ENCODE measurements at places on chromosomes 4 and X.

DNA sequence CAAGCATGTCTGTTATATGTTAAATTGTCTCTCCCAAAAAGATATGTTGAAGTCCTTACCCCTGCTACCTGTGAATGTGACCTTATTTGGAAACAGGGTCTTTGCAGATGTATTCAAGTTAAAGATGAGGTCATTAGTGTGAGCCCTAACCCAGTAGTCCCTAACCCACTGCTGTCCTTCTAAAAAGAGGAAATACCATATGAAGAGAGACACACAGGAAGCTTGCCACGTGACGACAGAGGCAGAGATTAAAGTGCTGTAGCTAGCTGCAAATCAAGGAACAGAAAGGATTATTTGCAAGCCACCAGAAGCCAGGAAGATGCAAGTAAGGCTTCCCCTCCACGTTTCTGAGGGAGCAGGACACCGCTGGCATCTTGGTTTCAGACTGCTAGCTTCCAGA lies 150.1 kb downstream of the HNRNPD start:
- no peak for DNase-seq

GRCh38 chr4:42612898-42613297 lies 44.0 kb downstream of the ATP8A1 start:
- no peak for DNase-seq

DNA sequence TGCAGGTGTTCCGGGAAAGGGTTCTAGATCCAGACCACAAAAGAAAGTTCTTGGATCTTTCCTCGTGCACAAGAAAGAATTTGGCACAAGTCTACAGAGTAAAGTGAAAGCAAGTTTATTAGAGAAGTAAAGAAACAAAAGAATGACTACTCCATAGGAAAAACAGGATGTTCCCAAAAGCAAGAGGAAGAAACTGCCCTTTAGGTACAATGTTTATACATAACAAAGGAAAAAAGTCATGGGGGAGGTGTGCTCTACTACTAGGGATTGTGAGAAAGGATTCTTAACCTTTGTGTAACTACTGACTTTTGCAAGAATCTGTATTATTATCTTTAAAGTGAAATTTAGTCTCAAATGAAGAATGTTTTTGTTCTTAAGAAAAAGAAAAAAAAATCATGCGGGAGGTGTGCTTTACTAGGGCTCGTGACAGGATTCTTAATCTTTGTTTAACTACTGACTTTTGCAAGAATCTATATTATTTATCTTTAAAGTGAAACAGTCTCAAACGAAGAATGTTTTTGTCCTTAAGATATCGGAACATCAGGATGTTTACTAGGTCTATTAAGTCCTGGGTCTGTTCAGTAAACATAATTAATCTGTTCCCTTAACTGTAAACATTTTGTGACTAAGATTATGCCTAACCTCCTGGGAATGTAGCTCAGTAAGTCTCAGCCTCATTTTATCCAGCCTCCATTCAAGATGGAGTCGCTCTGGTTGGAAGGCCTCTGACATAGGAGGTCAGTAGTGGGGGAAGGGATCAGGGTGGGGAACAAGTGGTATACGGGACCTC lies 110.4 kb upstream of the BEND4 start:
- DNase-seq, result no peak

GRCh38 chr4:126992910-126993309 lies 639.8 kb upstream of the INTU start:
- DNase-seq, result no peak

- no peak for DNase-seq
These were observed 38.4 kb downstream of the FAT4 start for GRCh38 chr4:125353131-125353530.

- no peak for DNase-seq
These were observed 132.4 kb downstream of the ATOH1 start for GRCh38 chr4:93960916-93961315.

DNA sequence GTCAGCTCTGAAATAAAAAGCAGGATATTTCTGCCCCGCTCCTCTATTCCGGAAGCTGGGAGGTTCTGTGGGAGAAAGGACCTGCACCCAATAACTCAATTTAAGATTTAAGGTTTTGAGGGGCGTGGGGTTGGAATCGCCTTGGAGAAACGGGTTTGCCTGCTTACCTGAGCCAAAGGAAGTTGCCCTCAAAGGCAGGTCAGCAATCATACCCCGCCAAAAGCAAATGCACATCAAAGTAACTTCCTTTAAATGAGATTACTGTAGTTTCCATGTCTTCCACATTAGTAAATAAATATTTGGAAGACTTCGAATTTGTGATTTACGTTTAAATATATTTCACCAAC lies 978 bp upstream of the HS3ST1 start:
- DNase-seq, result no peak

DNA sequence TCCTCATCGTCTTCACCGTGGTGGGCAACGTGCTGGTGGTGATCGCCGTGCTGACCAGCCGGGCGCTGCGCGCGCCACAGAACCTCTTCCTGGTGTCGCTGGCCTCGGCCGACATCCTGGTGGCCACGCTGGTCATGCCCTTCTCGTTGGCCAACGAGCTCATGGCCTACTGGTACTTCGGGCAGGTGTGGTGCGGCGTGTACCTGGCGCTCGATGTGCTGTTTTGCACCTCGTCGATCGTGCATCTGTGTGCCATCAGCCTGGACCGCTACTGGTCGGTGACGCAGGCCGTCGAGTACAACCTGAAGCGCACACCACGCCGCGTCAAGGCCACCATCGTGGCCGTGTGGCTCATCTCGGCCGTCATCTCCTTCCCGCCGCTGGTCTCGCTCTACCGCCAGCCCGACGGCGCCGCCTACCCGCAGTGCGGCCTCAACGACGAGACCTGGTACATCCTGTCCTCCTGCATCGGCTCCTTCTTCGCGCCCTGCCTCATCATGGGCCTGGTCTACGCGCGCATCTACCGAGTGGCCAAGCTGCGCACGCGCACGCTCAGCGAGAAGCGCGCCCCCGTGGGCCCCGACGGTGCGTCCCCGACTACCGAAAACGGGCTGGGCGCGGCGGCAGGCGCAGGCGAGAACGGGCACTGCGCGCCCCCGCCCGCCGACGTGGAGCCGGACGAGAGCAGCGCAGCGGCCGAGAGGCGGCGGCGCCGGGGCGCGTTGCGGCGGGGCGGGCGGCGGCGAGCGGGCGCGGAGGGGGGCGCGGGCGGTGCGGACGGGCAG lies 792 bp downstream of the ADRA2C start:
- DNase-seq, result no peak

DNA sequence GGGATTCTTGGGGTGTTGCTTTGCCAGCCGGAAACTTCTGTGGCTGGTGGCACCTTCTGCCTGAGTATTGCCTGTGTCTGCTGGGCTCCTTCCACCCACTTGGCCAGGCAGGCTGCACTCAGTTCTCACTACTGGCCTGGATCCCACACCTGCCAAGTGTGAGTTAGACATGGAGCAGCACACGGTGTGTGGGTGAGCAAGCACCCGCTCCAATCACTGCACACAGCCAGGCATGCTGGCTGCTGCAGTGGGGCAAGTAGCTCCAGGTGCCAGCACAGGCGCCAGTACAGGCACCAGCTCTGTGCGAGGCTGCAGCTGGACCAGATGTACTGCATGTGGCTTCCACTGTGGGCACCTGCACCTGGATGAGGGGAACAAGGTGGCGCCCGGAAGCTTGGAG lies 23.9 kb downstream of the DCUN1D4 start:
- DNase-seq, result no peak

DNA sequence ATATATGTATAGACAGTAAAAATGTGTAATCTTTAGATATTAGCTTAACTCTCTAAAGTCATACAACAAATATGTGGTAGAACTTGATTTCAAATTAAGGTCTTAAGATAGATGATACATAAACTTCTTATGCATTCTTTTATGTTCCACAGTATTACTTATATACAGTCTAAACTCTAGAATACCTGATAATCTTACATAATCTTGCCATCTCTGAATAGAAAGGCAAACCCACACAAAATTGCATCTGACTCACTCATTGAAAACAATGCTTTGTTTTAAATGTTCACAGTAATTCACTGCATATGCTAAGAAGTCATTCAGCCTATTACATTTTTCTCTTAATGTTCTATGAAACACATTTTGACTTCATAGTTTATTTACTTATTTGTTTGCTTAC lies 10.1 kb downstream of the SULT1B1 start:
- no peak for DNase-seq

DNA sequence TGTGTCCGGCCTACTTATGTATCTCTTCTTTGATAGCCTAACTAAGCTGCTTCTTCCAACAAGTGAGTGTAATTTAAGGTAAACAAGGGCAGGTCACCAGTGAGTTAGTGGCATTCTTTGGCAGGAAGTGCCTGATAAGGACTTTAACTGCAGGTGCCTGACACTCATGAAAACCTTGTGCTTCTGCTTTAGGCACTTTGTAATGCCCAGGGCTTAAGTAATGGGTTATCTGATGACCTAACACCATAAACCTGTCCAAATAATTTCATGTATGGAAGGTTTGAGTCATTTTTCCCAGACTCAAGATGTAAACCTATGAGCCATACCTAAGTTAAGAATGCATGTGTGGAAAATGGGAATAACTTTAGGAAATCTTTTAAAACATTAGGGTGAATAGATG lies 43.0 kb downstream of the BCOR start:
- no peak for DNase-seq

DNA sequence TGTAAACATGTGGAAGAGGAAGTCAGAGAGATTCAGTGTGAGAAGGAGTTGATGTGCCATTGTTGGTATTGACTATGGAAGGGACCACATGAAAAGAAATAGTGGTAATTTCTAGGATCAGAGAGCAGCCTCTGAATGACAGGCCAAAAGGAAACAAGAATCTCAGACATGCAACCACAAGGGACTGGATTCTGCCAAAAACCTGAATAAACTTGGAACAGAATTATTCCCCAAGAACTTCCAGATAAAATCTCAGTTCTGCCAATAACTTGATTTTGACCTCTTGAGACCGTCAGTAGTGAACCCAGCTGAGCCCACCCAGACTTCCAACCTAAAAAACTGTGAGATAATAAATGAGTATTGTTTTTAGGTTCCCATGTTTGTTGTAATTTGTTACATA lies 653.6 kb upstream of the NR3C2 start:
- no peak for DNase-seq

- DNase-seq, result no peak
These were observed 44.4 kb downstream of the RBM47 start for GRCh38 chr4:40585201-40585799.

DNA sequence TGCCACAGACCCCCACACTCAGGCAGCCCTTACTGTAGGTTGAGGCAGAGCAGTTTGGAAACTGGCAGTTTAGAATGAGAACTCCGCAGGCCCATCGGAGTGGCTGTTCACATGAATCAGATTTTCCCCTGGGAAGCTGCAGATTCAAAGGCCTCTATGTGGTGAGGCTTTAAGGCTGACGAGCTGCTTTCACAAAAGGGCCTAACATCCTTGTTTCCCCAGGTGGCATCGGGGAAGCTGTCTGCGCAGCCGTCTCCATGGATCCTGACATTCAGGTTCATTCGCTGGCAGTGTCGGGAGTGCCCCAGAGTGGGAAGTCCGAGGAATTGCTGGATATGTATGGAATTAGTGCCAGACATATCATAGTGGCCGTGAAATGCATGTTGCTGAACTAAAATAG lies 33.7 kb downstream of the TKTL1 start:
- DNase-seq, result no peak

- no peak for DNase-seq
These were observed 407.1 kb downstream of the HNRNPD start for GRCh38 chr4:81966676-81967075.

GRCh38 chr4:103478210-103478609 lies 241.6 kb downstream of the TACR3 start:
- DNase-seq, result no peak

GRCh38 chr4:102492531-102493241 lies 8.5 kb upstream of the NFKB1 start:
- no peak for DNase-seq

DNA sequence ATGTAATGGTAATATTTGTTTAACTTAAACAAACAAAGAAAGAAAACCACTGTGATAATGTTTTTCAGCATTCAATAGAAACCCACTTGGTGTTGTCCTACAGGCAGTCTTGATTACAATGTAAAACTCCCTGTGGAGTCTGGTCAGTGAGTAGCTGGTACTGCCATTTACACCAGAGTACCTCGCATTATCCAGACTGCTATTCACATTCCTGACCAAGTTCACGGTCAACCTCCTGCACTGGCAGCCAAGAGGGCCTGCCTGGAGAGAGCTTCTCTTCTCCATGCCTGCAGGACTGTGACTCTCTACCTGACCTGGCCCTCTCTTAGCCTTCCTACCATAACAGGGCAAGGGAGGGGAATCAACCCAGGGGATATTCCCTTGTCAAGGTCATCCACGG lies 2.9 kb upstream of the LONRF3 start:
- no peak for DNase-seq

DNA sequence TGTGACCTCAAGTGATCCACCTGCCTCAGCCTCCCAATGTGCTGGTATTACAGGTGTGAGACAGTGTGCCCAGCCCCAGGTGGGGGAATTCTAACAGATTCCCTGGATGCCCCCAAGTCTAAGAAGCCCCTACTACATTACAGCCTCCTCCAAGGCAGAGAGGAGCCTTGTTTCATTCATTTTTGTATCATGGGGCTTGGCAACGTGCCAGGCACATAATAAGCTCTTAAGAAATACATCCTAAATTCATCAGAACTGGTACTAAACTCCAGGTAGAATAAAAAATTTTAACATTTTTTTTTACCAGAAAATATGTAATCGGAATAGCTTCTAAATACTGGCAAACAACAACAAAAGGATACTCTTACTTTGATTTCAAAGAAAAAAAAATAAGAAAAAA lies 127.1 kb downstream of the CHIC2 start:
- DNase-seq, result no peak

GRCh38 chr4:148126825-148127224 lies 315.4 kb downstream of the NR3C2 start:
- DNase-seq, result no peak

- DNase-seq, result no peak
These were observed 134.2 kb upstream of the FRG1 start for GRCh38 chr4:189806506-189806905.

- no peak for DNase-seq
These were observed 88.6 kb upstream of the MAD2L1 start for GRCh38 chr4:120155287-120155686.

- no peak for DNase-seq
These were observed 19.9 kb downstream of the ANK2 start for GRCh38 chr4:113069212-113069892.

GRCh38 chr4:82606622-82607021 lies 44.8 kb upstream of the TMEM150C start:
- DNase-seq, result no peak

Data from NCI-H1436 treated with DMSO at 0.1 percent for 48 hours (cell line).